D721Med (cell line): ENCODE measurements at places on chromosomes 2 and 18.

DNA sequence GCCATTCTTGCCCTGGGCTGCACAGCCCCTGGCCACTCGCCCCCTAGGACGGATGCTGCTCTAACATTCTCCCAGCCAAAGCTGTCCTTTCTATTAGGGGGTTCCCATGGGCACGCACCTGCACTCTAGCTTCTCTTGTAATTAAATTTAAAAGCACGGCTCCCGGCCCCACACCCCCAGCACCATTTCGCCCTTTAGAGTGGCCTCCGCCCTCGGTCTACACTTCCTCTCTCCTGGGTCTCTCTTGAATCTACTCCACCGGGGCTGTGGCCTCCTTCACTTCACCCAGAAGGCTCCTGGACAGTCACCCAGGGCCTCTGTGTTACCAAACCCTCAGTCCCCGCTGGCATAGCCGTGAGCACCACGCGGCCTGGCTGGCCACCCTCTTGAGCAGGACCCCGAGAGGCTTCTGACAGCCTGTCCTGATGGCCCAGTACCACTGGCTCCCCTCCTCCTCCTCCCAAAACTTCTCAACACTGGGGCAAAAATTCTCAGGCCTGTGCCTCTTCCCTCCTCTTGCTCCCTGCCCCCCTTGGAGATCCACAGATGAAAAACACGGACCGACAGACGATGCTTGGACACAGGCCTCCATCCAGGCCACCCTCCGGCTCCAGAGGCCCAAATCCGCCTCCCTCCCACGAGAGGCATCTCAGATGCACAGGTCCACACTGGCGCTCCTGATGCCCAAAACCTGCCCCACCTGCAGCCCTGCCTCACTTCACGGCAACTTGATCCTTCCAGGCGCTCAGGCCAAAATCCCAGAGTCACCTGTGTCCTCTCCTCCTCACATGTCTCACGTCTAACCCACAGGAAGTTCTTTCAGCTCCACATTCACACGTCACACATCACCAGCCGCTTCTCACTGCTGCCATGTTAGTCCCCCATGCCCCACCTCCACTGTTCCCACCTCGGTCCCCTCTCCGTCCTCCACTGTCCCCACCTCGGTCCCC lies 6.9 kb upstream of the RAB17 start:
- no peak for DNase-seq

GRCh38 chr2:188725746-188726360 lies 248.3 kb upstream of the COL3A1 start:
- DNase-seq, result no peak

GRCh38 chr2:133506996-133507395 lies 61.3 kb downstream of the NCKAP5 start:
- no peak for DNase-seq

DNA sequence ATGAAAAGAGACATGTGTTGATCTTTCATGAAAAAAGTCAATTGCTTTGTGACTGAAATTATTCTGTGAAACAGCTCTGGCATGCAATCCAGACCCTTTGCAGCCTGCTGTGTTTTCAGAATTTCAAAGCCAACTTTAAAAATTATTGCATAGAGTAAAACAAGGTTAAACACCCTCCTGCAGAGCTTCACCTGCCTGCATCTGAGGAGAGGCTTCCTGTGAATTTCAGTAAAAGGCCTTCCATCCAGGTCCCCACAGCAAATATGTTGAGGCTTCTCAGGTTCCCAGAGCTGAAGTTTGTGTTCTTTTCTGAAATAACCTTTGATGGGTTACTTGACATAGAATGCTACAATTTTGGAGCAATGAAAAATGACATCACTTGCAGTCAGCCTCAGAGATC lies 4.1 kb downstream of the XIRP2 start:
- no peak for DNase-seq

GRCh38 chr2:119746836-119747686 lies 12.7 kb upstream of the PTPN4 start:
- no peak for DNase-seq

DNA sequence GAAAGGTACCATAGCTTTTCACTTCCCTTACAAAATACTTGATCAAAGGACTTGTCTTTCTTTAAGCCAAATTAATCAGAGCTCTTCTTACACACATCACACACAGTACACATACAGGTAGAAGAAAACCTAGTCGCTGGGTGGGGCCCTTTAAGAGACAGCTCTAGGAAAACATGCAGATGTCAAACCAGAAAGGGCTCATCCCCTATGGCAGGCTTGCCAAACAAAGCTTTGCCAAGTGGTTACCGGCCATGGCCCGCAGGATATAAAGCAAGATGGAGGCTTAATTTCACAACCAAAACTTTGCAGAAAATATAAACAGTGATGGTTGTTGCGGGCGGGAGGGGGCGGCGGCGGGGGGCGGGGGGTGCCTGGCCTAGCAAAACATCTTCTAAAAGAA lies 2156.0 kb upstream of the PIK3C3 start:
- DNase-seq, result no peak

- DNase-seq, result no peak
Observed at GRCh38 chr2:204437815-204438756, 107.2 kb upstream of the PARD3B start.

- DNase-seq, result no peak
Observed at GRCh38 chr2:67268797-67269196, 128.3 kb upstream of the ETAA1 start.

DNA sequence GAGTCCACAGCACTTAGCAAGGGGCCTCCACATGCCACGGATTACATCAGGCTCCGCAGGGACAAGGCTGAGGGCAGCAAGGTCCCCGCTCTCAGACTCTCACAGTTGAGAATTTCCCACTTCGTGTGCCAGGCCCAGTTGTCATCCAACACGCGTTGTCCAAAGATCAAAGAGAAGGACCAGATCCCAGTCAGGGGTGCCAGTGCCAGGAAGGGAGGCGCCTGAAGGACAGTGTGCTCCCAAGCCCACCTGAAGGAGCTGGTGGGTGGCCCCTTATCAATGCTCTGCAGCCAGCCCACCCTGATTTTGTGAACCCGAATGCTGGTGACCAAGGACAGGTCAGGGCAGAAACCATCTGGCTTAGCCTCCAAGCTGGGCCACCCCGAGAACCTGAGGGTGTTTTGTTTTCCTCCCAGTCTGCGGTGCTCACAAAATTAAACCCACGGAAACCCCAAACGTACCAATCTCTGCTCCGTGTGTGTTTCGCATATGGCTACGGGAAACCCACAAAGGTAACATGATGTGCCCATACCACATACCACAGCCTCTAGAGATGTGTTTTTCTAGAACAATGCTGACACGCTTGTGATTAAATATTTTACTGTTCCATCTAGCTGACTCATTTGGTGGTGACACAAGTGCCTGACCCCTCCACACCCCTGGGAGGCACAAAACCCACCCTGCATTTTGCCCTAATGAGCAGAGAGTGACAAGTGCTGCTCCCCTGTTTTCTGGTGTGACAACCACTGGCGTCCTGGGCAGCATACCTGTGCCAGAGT lies 24.5 kb downstream of the CRACDL start:
- DNase-seq, result no peak

GRCh38 chr2:149001496-149001895 lies 37.0 kb upstream of the LYPD6B start:
- DNase-seq, result no peak

- no peak for DNase-seq
Observed at GRCh38 chr2:100376836-100377235, 40.6 kb downstream of the CHST10 start.

- DNase-seq, result no peak
Observed at GRCh38 chr18:3594760-3595368, 144.9 kb downstream of the TGIF1 start.

- DNase-seq, result no peak
Observed at GRCh38 chr2:178246696-178247095, 52.4 kb downstream of the OSBPL6 start.

DNA sequence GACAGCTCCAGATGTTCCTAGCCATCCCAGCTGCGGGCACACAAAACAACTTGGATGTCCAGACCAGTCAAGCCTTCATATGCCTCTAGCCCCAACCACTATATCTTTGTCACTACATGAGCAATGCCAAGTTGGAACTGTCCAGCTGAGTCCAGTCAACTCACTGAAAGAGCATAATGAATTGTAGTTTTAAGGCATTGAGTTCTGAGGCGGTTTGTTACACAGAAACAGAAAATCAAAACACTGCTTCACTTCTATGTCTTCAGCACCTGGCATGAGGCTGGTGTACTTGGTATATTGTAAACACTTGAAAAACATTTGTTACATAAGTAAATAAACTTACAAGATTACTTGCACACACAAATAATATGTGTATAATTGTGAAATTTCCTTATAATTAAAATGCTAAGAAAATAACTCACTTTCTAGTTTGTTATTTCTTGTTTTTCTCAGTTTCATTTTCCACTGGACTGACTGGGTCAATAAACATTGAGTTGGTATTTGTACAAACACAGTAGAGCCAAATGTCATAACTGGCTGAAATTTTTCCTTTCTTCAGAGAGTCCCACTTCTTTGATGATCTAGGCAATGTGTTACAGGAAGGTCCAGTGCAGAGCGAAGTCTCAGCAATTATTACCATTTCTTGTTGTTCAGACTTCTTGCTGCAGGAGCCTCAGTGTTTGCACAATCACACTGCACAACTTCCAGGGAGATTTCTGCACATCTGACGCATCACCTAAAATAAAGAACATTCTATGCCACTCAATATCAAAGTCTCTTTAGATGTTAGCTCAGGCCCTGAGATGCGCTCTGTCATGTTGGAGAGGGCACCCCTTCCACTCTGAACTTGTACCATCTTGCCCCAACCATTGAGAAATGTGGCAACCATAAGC lies 38.2 kb upstream of the DPP4 start:
- no peak for DNase-seq

DNA sequence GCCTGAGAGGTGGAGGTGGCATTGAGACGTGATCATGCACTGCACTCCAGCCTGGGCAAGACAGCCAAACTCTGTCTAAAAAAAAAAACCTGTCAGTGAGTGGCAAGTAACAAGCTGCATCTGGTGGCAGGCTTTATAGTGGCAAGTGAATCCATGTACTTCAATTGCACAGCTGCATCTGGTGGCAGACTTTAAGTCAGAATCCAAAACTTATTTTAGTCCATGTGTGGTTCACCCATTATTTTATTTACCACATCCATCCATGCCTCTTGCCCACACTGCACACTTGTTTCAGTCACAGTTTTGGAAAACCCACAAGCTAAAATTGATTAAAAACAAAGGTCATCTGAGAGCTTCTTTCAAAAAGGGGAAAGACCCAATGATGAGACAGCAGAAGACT lies 1636.4 kb upstream of the NXPH2 start:
- no peak for DNase-seq

DNA sequence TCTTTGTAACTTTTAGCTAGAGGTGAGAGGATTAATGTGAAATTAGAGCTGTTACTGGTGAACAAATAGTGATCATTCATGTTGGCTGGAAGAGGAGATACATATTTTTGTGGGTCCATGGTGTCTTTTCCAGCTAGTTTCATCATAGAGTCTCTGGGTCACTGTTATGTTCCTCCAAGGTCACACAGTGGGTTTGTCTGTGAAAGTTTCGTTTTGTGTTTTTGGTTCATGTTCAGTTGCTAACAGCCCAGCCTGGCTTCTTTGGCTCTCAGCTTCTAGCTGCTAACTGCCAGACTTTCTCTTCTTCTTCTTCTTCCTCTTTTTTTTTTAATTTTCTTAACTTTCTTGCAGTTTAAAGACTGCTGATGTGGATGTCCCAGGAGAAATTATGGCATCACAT lies 480.0 kb upstream of the SYT4 start:
- DNase-seq, result no peak

DNA sequence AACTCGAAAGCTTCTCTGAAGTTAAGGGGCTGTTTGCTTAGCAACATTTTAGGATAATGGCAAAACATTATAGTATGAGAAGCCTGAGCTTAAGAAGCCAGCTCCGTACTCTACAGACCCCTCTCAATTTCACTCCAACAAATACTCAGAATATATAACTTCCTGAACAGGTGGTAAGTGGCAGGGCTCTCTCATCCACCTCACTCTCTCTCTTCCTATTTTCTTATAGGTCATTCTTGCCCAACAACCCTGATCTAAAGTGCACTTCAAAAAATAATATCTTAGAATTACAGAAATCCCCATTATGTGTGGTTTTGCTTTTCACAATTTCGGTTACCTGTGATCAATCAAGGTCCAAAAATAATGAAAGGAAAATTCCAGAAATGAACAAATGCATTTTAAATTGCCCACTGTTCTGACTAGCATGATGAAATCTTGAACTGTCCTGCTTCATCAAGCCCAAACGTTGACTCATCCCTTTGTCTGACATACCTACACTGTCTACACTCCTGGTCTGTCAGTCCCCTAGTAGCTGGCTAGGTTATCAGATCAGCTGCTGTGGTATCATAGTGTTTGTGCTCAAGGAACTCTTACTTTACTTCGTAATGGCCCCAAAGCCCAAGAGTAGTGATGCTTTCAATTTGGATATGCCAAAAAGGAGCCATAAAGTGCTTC lies 122.8 kb upstream of the COL5A2 start:
- no peak for DNase-seq

- DNase-seq, result no peak
Observed at GRCh38 chr18:58990720-58991119, 126.0 kb downstream of the ZNF532 start.

DNA sequence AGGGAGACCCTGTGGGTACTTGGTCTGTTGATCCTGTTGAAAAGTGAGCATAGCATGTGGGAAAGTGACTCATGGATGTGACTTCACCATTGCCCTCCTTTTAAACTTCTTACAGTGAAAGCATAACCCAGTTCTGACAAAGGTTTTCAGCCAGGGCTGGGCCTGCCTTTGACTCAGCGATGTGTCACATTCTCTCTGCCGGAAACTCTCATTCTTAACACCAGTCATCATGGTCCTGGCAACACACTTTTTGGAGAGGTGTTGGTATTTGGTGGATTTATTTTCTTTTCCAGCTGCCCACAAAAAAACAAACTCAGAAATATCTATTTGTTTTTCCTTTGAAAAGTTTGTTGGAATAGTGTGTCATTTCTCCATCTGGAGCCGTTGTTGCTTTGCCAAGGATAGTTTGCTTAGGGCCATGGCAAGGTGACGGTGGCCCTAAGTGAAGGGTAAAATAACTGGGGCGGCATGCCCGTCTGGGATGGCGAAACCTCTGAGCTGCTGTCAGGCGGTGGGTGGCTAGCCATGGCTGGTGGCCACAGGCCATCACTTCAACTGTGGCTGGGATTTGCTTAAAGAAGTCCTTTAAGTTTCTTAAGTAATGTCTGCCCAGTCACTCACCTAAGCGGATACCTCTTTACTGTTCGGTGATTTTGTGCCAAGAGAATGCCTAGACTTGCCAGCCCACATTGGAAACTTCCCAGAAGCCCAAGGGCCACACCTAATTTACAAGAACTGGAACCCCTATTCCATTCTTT lies 123.3 kb downstream of the LTBP1 start:
- DNase-seq, result no peak

GRCh38 chr18:76923485-76924085 lies 101.2 kb downstream of the ZNF236 start:
- DNase-seq, result no peak

DNA sequence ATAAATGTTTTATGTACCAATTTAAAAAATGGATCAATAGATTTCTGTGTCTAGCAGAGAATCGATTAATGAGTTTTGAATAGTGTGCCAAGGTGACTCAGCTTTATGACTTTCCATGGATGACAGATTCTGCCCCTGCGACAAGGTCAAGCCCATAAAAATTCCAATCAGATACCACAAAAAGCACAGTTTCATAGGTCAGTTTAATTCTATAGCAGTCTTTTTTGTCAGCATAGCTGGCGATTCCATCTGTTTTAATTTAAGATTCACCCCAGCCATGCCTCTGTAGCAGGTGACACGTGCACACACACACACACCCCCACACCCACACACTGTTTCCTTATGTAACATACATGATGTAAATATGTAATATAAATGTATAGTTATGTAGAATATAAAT lies 28.9 kb downstream of the RAB31 start:
- DNase-seq, result no peak
